Smooth muscle cell of the pulmonary artery (primary cell): ENCODE measurements at places on chromosomes 4 and X. TPM values are rescaled to one million over a fixed set of nuclear protein-coding genes. Genes with fewer than 3 reads are reported as not detected.

The CXorf65 gene
- not detected in 2 replicates for total RNA-seq

The XAGE1A gene
- not detected in 2 replicates for total RNA-seq

The CHST7 gene
- total RNA-seq = 12.7 and 25.0 TPM in 2 replicates

The MED28 gene
- 10.5 and 11.8 TPM in 2 replicates for total RNA-seq

The NAT8L gene
- total RNA-seq = 0.13 and 0.76 TPM in 2 replicates

The DMRTC1B gene
- total RNA-seq = not detected in 2 replicates

The BEX3 gene
- total RNA-seq = 210 and 275 TPM in 2 replicates

The MXD4 gene
- total RNA-seq = 51.7 and 73.8 TPM in 2 replicates

The RS1 gene
- total RNA-seq = not detected in 2 replicates

The PRDM8 gene
- total RNA-seq = 4.9 and 6.8 TPM in 2 replicates

The KDR gene
- 7.1 and 13.3 TPM in 2 replicates for total RNA-seq

The CFP gene
- 0.07 and 0.10 TPM in 2 replicates for total RNA-seq

The HHIP gene
- 11.1 and 26.0 TPM in 2 replicates for total RNA-seq
